CD4-positive, alpha-beta T cell (primary cell): ENCODE measurements at places on chromosomes 4 and X.

DNA sequence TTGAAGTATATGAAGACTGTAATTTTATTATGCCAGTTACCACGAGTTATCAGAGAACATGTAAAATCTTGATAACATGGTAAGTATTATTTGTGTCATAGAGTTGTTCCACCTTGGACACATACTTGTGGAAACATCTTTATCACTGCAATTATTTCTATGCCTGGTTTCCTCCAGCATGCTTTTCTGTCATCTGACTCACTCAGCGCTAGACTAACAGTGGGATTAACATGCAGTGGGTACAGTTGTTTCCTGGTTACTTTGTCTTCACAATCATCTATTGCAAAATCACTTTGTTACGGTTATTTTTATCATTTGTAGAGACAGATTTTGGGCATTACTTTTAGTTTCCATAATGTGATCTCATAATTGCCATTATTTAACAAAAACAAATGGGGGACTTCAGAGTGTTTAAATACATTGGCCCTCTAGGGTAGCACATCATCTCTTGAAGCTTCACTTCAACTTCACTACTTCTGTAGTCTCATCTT, at the start of gene STATH:
STATH (plus strand) TSS at position 441 of the 491 bp plus-strand sequence. CDS start 2,472 bp downstream, outside the sequence.
- no peak within 1 kb of the TSS for H3K4me3 ChIP-seq
- no peaks in the 10 kb centered on the region for H3K36me3 ChIP-seq
- no peak for DNase-seq
- H3K4me1 ChIP-seq: no peaks in the 10 kb centered on the region
- no peaks in the 10 kb centered on the region for H3K27me3 ChIP-seq

DNA sequence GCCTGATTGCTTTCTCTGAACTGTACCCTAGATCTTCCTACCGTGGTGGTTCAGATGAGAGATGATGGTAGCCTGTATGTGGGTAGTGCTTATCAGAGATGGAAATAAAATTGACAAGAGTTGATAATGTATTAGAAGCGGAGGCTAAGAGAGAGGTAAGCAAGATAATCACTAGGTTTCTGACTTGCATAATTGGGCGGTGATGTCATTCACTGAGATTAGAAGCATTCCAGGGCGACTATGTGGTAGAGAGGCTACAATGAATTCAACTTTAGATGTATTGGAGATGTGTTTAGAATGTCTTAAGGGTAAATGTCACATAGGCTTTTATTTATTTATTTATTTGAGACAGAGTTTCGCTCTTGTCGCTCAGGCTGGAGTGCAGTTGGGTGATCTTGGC, 415 bp upstream of the TENM3 start:
- H3K27ac ChIP-seq: no peak overlapping the region
- DNase-seq: no peak
- no peaks in the 10 kb centered on the region for H3K36me3 ChIP-seq
- H3K4me1 ChIP-seq: no peaks in the 10 kb centered on the region
- H3K27me3 ChIP-seq: no peaks in the 10 kb centered on the region

GRCh38 chr4:1183985-1184773, 11.8 kb upstream of the SPON2 start:
- H3K4me1 ChIP-seq: peaks cover 9% of the 10 kb centered on the region
- no peaks in the 10 kb centered on the region for H3K36me3 ChIP-seq
- H3K4me3 ChIP-seq: peak overlapping the region; percentile 8
- H3K27me3 ChIP-seq: no peaks in the 10 kb centered on the region
- peak; percentile 33 for DNase-seq

DNA sequence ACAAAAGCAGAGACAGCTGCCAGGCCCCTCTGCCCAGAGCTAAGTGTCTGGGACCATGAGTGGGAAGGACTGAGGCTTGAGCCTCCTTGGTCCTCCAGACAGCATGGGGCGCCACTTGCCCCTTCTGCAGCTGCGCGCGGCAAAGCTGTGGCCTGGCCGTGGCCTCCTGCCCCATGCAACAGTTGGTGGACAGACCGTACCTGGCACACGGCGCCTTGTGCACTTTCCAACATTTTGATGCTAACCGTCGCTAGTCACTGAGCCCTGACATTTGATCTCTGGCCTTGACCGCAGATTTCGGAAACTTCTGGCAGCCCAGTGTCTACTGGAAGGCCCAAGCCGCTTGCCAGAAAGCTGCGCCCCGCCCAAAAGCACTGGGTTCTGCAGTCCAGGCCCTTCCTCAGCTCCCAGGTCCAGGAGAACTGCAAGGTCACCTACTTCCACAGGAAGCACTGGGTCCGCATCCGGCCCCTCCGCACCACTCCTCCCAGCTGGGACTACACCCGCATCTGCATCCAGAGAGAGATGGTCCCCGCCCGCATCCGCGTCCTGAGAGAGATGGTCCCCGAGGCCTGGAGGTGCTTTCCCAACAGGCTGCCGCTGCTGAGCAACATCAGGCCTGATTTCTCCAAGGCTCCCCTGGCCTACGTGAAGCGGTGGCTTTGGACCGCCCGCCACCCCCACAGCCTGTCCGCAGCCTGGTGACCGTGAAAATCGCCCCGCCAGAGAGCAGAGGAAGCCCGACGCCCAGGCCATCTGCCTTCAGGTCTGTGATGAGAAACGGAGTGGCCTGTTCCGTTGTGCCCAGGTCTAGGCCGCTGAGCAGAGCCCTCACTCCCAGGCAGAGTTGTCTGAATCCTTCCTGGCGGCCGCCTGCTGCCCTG, 35.3 kb upstream of the CA5B start:
- DNase-seq: no peak
- H3K27ac ChIP-seq: no peak overlapping the region
- peaks cover 6% of the 10 kb centered on the region for H3K36me3 ChIP-seq
- no peaks in the 10 kb centered on the region for H3K4me1 ChIP-seq

DNA sequence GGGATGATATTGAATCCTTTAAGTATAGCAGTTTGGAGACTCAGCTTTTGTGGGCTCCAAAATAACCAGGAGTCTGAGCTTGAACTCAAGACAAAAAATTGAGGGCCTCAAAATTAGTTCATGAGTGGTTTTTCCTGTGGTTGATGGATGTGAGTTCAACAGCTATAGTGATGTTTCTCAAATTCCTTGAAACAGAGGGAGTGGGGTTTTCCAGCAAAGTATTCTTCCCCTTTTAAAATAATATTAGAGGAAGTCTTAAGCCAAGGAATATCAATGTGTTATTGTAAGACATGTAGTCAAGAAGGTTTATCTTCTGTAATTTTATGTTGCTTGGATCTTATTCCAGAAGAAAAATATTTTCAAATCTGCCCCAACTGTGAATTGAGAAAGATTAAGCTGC, 10.6 kb downstream of the OTC start:
- H3K4me1 ChIP-seq: no peaks in the 10 kb centered on the region
- H3K4me3 ChIP-seq: no peak overlapping the region
- H3K27me3 ChIP-seq: no peaks in the 10 kb centered on the region
- DNase-seq: no peak
- no peaks in the 10 kb centered on the region for H3K36me3 ChIP-seq

GRCh38 chr4:174403177-174403543, 119.1 kb downstream of the HPGD start:
- H3K27ac ChIP-seq: no peak overlapping the region
- no peaks in the 10 kb centered on the region for H3K27me3 ChIP-seq
- no peaks in the 10 kb centered on the region for H3K36me3 ChIP-seq
- no peak overlapping the region for H3K4me3 ChIP-seq
- H3K4me1 ChIP-seq: no peaks in the 10 kb centered on the region

- peaks cover 28% of the 10 kb centered on the region for H3K36me3 ChIP-seq
- no peaks in the 10 kb centered on the region for H3K4me1 ChIP-seq
Measured at GRCh38 chr4:67687636-67688035, 13.3 kb downstream of the UBA6 start.

DNA sequence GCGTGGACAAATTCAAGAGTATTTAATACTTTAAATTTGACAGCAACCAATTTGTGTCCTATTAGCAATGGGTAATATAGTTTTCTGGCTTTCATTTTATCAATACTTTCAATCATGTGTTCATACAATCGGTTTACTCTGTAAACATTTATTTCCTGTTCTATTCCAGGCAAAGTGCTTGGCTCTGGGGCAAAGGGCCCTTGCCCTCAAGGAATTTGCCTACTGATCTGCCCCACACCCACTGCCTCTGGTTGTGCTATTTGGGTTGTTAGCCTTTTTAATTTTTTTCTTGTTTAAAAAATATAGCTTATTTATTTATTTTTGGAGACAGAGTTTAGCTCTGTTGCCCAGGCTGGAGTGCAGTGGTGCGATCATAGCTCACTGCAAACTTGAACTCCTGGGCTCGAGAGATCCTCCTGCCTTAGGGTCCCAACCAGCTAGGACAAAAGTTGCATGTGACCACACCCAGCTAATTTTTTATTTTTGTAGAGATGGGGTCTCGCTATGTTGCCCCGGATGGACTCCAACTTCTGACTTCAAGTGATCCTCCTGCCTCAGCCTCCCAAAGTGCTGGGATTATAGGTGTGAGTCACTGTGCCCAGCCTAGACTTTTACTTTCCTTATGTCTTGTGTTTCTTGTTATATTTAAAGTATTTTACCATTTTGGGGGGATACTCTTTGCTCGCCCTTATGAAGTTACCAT, 30.7 kb upstream of the CBR4 start:
- H3K4me3 ChIP-seq: no peak overlapping the region
- no peaks in the 10 kb centered on the region for H3K36me3 ChIP-seq
- no peaks in the 10 kb centered on the region for H3K27me3 ChIP-seq
- DNase-seq: no peak

- no peaks in the 10 kb centered on the region for H3K4me1 ChIP-seq
- no peak overlapping the region for H3K4me3 ChIP-seq
- H3K36me3 ChIP-seq: peaks cover 2% of the 10 kb centered on the region
- no peaks in the 10 kb centered on the region for H3K27me3 ChIP-seq
- H3K27ac ChIP-seq: no peak overlapping the region
Measured at GRCh38 chrX:9522378-9523155, 57.7 kb downstream of the TBL1X start.

DNA sequence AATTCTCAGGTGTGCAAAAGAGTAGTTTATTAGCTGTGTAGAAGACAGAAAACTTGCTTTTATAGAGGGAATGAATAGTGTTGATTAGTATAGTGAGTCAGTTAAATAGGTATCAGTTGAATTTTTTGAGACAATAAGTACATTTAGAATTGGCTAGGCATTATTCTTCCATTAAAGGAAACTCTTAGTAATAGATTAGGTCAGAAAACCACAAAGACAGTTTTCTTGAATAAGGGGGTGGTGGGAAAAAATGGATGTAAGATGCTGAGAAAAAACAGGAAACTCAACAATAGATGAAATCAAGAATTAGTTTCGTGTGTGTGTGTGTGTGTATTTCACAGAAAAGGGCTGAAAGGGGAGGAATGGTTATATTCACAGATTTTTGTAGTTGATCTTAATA, 16.8 kb downstream of the CD38 start:
- no peak overlapping the region for H3K4me3 ChIP-seq
- DNase-seq: no peak
- H3K36me3 ChIP-seq: no peaks in the 10 kb centered on the region
- H3K4me1 ChIP-seq: no peaks in the 10 kb centered on the region

- H3K27ac ChIP-seq: no peak overlapping the region
- H3K36me3 ChIP-seq: no peaks in the 10 kb centered on the region
- H3K4me1 ChIP-seq: no peaks in the 10 kb centered on the region
- H3K4me3 ChIP-seq: no peak overlapping the region
- DNase-seq: no peak
- H3K27me3 ChIP-seq: peaks cover 6% of the 10 kb centered on the region
Measured at GRCh38 chr4:140004549-140004895, 149.5 kb downstream of the MAML3 start.
